OCI-LY7 (cell line): ENCODE measurements at places on chromosomes 12 and 14.

DNA sequence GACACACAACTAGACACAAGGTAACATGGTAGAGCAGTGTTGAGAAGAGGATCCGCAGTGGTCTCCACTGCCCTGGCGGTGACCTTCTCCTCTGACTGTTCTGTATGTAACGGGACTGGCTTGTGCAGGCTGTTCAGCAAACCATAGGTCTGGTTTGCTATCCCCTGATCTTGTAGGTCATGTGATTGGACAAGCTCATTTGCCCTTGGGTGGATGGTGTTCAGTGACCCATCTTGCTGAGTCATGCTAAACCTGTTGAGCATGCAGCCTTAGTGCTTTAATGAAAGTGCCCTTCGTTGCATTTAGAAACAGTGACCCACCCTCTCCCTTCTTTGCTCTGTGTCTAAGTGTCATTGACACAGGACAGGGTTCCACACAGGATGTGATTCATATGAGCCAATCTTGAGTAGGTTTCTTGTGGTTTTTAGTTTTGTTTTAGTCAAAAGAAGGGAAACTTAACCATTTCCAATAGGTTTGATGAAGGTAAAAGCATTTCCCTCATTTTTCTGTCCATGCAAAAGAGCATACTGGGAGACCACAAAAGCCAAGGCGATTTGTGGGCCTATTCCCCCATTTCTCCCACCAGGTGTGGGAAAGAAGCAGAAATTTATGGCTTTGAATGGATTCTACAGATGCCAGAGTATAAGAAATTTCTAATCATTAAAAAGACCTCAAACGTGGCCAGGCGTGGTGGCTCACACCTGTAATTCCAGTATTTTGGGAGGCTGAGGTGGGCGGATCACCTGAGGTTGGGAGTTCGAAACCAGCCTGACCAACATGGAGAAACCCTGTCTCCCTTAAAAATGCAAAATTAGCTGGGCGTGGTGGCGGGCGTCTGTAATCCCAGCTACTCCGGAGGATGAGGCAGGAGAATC, 32.6 kb upstream of the HIF1A start:
- peak; percentile 81 for DNase-seq

DNA sequence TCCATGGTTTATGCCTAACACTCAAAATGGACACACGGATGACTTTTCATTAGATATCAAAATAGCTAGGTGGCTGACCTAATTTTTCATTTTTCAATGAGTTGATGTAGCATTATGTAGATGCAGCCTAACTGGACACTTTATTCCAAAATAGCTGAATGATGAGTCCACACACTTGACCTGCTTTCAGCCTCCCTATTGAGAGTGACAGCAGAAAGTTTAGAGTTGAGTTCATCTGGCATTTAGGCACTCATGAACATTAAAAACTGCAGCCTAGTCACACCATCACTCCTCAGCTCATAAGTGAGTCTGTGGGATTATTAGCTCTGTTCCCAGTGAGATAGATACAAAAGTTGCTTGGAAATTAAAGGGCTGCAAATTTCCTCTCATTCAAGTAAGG, 307.3 kb upstream of the PRKD1 start:
- no peak for DNase-seq

GRCh38 chr14:68676511-68676943, 116.3 kb downstream of the ZFP36L1 start:
- DNase-seq = peak; percentile 48

GRCh38 chr14:65255583-65256461, 153.5 kb upstream of the MAX start:
- peak; percentile 77 for DNase-seq

GRCh38 chr14:94132285-94132887, 3.0 kb upstream of the IFI27L2 start:
- DNase-seq = peak; percentile 79

DNA sequence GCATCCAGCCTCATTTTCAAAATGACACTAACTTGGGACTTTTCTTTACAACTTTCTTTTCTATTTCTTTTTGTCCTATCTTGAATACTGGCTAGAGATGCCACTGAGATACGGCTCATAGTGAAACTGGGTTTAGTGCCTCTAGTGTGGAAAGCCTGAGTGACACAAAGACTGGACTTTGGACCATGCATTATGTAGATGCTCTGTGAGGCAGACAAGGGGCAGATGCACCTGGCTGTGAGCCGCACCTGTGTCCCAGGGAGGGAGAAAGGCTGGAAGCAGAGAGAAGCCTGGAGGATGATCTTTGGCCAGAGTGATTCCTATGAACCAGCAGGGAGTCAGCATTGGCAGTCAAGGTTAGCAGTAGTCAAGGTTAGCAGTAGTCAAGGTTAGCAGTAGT, 852.3 kb upstream of the TMEM132C start:
- no peak for DNase-seq

DNA sequence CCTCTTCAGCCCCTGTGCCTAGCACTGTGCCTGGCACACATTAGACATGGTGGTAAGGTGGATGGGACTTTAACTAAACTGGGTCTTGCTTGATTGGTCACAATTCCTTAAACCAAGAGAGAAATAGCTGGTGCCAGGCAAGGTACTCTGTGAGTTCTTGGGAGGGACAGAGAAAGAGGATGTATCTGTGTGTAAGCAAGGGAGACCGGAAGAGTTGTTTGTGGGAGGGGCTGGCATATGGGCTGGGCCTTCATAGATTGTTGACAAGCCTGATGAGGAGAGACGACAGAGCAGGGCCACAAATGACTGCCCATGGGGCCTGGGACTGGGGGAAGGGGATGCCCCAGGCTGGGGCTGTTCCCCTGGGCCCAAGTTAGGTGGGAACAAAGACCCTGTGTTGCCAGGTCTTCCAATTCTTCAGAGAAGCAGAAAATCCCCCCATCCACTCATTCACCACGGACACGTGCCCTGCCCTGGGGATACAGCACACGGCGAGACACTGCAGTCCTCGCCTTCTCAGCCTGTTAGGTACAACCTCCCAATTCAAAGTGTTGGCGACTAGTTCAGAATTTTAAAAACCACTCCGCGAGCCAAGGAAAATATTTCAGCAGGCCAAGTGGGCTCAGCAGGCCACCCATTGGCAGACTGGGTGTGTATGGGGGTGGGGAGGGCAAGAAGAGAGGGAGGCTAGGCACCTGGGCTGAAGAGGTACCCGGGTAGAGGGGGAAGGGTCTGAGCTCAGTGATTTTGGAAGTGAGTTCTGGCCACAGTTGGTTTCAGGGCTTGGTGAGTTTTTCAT, 11.4 kb upstream of the CYP46A1 start:
- peak; percentile 81 for DNase-seq

GRCh38 chr14:100116134-100116533, 43.3 kb downstream of the DEGS2 start:
- no peak for DNase-seq

DNA sequence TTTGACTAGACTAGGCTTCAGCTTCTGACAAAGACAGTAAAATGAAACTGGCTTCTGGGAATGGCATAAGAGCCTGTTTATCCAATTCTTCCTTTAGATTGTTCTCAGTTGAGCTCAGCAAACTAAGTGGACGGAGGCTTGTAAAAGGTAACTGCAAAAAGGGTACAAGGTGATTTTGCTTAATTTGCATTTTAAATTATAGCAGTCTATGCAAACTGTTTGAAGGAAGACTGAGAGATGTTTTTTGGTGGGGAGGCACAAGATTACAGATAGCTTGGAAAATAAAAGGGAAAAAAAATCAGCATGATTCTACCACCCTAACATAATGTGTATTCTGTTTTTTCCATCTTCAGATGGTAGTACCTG, 5.0 kb downstream of the SUSD6 start:
- no peak for DNase-seq

DNA sequence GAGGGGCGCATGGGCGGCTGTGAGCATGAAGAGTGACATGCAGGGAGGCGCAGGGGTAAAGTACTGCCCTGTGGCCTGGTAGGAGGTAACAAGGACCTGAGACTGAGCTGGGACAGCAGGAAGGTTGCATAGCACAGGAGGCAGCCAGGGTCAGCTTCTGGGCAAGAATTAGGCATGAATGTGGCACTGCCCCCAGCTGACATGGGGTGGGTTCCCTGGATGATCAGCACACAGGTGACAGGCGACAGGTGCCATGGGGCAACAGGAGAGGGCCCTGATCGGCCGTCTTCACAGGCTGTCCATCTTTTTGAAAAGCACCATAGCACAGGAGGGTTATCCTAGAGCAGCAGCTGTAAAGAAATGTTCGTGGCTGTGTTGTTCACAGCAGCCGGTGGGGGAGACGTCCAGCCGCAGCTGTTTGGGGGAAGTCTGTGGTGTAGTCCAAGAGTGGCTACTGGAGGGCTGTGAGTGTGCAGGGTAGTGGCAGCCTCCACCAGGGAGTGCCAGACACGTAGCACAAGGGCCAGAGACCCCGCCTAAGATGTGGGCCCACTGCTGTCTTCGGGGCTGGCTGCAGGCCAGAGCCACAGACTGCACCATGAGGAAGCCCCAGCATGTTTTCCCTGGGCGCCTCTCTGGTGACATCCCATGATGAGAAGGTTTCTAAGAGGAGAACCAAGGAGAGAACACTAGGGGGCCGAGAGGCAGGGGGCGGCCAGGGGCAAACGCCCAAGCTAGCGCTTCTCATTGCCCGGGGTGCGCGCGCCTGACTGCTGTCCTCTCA, 8.4 kb downstream of the CLBA1 start:
- no peak for DNase-seq

GRCh38 chr12:111368788-111369495, at the start of gene PHETA1:
TSS of gene PHETA1 (minus strand) at chr12:111369095. CDS start at chr12:111363427, 5,668 bp downstream.
- DNase-seq = peak; percentile 80

DNA sequence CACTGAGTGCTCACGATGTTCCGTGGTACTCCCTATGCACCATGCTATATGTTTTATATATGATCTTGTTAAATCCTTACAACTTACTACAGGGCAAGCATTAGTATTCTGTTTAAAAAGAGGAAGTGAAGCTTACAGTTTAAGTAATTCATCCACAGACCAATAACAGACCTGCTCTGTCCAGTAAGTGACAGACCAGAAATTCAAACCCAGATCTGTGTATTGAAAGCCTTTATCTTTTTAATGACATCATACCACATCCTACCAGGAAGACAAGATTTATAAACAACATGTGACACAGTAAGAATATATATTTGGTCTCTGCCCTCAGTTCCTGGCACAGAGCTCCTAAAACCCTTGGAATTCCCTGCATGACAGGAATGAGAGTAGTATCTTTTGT, 206.5 kb downstream of the STXBP6 start:
- DNase-seq = peak; percentile 8

- peak; percentile 8 for DNase-seq
Measured at GRCh38 chr14:95034788-95035187, 122.5 kb downstream of the DICER1 start.

GRCh38 chr14:45253754-45254310, 830 bp upstream of the MIS18BP1 start:
- no peak for DNase-seq

GRCh38 chr12:92601176-92601575, 101.6 kb upstream of the PLEKHG7 start:
- no peak for DNase-seq

- DNase-seq = no peak
Measured at GRCh38 chr14:101497684-101498525, 63.4 kb upstream of the DIO3 start.

DNA sequence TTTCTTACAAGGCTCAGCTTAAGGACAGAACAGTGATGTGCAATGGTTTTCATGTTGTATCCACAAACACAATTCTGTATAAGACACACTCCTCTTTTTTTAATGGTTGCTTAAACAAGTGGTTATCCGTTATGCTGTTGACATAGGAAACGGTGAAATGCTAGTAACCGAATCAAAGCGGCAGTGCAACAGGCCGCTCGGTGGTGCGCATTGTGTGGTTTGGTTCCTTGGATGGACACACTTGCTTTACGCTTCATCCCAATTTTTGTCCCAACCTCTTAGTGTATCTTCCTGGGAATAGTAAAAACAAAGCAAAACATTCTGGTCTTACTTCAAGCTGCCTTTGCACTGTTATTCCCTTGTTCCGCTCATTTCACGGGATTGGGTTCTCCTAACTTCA, 650 bp upstream of the PTGER2 start:
- no peak for DNase-seq

DNA sequence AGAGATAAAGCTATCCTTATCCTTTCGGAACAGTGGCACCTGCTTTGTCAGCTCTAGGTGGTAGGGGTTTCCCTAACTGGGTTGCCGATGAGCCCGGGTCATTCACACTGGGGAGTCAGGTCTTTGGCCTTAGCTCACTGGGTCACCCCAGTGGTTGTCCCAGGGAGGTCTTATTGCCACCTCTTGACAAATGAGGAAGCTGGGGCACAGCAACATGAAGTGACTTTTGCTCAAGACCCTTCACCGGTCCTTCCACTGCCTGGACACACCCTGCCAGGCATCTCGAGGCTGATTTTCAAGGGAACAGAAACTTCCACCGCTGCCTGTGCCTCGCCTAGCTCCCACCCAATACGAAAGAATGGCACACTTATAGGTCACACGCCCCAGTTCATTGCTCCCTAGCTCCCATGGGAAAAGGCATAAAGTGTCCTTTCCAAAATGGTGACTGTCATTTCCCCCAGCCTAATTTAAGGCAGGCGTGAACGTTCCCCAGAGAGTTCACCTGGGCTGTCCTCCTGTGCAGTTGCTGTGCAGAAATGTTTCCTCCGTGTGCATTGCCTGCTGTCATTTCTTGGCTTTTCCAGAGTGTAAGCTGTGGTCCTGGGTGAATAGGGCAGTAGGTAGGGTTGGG, 156.1 kb upstream of the CCND2 start:
- no peak for DNase-seq

DNA sequence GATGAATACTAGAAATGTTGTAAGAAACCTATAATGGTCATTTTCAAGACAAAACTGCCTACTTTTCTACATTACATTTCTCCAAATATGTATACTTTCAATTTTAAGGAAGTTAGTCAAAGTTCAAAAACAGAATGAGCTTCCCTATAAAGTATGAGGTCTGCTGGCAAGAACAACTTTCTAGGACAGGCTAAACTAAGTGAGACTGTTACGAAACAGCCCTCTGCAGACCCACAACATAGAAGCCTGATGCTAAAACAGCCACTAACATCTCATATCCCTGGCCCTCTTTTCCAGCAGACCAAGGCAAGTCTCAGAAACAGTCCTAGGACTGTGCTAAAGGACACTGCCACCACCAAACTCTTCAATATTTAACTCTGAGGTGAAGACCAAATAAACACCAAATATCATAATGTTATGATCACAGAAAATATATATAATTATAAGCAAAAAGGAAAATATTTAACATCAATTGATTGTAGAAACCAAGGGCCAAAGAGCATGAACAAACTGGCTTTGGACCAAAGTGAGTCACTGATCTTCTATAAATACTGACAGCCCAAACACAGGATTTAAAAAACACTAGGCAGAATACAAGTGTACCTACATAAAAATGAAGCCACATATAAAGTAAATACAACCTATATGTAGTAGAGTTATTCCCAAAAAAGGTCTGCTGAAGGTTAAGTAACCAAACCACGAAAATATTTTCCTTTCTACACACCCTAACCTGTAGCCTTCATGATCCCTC, 27.7 kb downstream of the PPP4R3A start:
- no peak for DNase-seq

GRCh38 chr12:15689751-15690191, 99.4 kb downstream of the EPS8 start:
- DNase-seq = no peak

GRCh38 chr12:41992692-41993215, 151.9 kb downstream of the GXYLT1 start:
- no peak for DNase-seq
